Lung microvascular endothelial cell (primary cell): ENCODE measurements at places on chromosomes 5 and 9.

DNA sequence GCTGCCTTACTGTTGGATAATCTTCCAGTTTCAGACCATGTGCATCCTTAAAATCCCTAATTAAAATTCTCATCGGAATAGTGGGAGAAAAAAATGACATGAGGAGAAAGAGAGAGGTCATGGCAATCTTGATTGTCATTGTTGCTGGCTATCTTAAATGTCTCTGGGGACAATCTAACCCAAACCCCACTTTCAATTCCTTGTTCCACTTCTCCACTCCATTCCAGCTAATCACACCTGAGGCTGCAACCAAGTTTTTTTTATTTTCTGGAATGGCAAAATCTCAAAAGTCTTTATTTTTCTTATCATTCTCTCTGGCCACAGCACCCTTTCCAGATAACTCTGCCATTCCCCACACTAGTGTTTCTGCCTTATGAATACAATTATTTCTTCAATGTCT is 171.9 kb upstream of the RASA1 start:
- no peak for DNase-seq

DNA sequence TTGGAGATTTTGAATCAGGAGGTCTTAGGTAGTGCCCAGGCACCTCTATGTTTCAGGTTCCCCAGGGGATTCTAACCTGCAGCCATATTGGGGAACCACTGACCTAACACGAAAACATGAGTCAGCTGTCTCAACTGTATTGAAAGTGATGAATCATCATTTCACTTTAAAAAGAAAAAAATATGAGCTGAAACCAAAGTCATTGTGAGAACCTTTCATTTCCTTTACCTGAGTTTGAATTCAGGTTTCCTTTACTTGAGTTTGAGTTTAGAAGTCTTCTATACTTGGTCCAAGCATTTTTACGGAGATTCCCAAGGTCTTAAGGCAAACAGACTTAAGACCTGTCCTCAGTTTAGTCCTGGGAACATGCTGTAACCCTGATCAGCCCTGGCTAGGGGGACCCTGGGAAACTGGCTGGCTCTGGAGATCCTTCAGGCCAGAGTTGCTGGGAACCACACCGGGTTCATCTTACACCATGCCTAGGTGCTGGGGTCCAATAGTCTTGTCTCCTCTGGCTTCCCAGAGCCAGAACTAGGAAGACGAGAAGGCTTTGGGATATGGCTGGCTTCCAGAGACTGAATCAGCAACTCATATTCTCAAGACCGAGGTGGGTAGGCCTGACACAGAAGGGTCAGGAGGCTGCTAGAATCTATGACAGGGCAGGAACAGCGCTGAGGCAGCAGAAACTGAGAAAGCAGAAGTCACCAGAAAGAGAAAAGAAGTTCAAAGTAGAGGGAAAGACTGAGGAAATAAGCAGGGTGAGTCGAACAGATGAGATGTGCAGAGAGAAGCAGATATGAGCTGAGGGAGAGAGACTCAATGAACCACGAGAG is 16.4 kb upstream of the PDCD1LG2 start:
- DNase-seq, result peak; percentile 46

- DNase-seq, result no peak
These were observed 85.8 kb upstream of the ALDH1A1 start for GRCh38 chr9:73038613-73039012.

DNA sequence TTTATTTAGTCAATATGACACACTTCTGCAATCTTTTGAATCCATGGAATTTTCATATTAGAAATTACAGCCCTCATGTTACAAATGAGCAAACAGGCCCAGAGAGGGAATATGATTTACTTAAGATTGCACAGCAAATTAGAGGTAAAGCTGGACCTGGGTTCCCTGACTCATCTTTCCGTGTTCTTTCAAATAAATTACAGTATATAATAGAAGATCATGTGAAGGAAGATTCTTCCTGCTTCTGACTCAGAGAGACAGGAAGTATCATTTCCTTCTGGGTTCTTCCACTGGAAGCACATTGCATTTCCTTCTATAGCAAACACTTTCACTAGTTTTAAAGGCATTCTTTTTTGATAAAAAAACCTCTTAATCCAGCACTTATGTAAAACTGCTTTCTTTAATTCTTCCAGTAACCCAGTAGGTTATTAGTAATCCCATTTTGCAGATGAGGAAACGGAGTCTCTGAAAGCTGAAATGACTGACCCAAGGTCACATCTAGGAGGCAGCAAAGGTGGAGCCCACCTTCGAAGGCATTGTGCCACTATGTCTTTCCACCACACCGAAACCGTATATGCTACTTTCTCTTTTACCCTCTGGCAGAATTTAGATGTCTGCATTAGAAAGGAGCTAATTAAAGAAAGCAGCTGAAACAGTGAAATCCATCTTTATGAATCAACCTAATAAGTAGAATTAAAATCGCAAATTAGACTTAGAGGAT is 566.7 kb upstream of the KLF4 start:
- peak; percentile 84 for DNase-seq

- DNase-seq, result no peak
These were observed 473.1 kb downstream of the DIRAS2 start for GRCh38 chr9:90169490-90169889.

GRCh38 chr9:121675969-121676822 is 24.8 kb downstream of the DAB2IP start:
- DNase-seq, result no peak

- DNase-seq, result no peak
These were observed 5.8 kb downstream of the ANKDD1B start for GRCh38 chr5:75616971-75617621.

GRCh38 chr5:122312591-122313406 is 762 bp downstream of the SNCAIP start:
- peak; percentile 62 for DNase-seq

DNA sequence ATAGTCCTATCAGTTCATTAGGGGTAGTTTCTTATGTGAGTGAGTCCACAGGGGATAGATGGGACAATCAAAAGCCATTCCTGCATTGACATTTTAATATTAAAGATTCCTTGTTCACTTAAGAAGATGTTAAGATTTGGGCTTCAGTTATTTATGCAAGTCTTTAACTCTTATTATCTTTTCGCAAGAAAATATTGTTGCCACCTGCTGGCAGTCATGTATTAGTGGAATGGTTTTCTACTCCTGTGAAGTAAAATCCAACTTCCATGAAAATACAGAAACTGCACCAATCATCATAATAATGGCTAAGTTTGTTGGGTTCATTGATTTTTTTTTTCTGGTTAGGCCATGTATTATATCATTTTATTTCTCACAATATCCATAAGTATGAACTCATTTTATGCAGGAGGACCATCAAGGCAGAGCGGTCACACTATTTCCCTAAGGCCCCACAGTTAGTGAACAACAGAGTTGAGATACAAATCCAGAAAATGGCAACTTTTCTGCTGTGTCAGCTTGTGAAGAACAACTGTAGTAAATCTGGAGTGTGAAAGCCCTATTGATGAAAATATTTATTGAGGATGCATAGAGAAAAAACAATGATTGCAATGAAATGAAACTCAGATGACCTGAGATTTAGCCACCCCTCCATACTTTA is 88.5 kb upstream of the TXNDC8 start:
- DNase-seq, result peak; percentile 16
